Left ventricle myocardium inferior (tissue), 1 donor: ENCODE measurements at places on chromosomes 5 and 9.

DNA sequence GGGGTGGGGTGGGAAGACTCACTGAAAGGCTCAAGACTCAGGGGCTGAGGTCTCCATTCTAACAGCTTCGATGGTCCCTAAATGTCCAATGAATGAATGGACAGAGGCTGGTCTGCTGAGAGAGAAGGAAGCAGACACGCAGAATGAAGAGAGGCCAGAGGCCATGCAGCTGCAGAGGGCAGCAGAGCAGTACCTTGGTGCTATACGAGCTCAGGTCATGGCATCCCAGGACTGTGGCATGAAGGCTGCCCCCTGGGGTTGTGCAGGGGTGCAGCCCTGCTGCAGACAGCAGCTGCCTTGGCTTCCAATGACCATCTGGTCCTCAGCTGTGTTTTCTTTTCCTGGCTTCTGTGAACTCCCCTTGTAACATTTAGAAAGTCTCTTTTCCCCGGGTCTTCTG is 15.2 kb upstream of the CORO2A start:
- no peak for DNase-seq

- DNase-seq = no peak
Measured at GRCh38 chr5:147610798-147611197, 100.9 kb upstream of the DPYSL3 start.

DNA sequence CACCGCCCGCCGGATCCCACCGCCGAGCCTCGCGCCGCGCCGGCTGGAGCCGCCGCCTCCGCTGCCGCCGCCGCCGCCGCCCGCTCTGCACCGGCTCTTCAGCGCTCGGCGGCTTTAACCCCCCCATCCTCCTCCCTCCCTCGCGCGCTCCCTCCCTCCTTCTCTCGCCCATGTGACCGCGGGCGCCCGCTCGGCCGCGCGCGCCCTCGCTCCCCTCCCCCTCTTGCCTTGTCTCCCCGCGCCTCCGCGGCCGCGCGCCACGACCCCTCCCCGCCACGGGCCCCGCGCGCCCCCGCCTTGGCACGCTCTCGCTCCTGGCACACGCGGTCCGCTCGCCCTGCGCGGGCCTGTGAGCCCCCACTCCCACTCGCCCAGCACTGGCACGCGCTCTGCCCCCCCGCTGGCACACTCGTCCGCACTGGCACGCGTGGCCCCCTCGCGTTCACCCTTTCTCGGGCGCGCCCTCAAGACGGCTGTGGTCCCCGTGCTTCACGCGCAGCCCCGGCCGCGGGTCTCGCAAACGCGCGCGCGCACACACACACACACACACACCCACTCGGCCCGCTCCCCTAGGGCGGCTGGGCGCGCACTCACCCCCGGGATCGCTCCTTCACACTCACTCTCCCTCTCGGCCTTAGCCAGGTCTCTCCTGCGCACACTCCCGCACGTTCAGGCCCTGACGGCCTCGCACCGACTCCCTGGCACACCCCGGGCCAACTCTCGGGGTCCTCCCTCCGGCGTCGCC is at the start of gene CNTFR:
Gene CNTFR, minus strand, starts transcription at position 89 of the 745 bp plus-strand sequence. CDS start 20,743 bp downstream, outside the sequence.
- peak; percentile 47 for DNase-seq

DNA sequence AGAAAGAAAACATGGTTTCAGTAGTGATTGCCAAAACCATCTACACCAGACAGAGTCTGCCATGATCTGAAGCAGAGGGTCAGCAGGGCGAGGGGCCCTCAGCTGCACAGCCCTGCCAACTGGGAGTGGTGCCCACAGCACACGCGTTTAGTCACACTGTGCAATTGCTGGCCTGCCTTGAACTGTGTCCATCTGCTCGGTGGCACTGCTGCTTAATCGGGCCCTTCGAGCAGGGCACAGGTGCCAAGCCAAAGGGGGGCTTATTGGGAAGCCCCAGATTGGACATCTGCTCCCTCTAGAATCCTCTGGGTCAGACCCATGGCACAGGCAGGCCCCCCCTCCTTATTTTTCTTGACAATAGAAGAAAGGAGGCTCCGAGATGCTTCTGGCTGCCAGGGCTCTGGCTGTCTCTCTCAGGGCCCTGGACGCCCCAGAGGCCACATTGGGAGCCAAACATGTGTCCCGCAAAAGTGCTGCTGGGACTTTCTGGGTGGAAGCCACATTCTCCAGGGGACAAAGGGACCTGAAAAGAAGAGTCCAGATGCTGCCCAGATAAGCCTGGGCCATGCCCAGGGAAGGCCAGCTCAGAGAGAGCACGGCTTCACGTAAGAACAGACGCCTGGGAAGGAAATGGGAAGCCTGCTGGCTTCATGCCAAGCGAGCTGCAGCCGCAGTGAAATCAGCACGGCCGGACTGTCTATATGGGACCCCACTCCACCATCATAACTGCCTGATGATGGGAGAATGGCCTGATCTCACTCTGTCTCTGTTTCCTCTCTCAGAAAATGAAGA is 349.2 kb downstream of the GADD45G start:
- DNase-seq = no peak
